Inflammatory macrophage (primary cell): ENCODE measurements at places on chromosomes 6 and 20.

GRCh38 chr20:32635764-32636163 lies 38.0 kb downstream of the C20orf203 start:
- DNase-seq: no peak

DNA sequence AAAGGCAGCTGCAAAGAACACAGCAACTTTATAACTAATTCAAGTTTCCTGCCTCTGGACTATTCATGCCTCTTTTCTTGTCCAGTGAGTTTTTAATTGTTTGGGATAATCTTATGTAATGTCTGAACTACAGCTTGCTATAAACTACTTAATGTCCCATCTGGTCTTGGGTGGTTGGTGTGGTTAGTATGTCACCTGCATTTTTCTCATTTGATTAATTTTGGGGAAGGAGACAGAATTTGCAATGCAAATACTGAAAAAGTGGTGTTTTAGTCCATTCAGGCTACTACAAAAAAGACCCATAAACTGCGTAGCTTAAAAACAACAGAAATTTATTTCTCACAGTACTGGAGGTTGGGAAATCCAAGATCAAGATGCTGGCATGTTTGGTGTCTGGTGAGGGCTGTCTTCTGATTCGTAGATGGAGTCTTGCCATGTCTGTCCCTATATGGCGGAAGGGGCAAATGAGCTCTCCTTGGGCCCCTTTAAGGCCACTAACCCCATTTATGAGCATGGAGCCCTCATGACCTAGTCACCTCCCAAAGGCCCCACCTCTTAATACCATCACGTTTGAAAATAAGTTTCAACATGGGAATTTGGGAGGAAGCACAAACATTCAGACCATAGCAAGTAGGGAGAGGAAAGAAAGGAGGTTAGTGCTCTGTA lies 22.4 kb downstream of the RNF8 start:
- no peak for DNase-seq

GRCh38 chr20:33480048-33480447 lies 9.8 kb upstream of the CBFA2T2 start:
- DNase-seq: no peak

DNA sequence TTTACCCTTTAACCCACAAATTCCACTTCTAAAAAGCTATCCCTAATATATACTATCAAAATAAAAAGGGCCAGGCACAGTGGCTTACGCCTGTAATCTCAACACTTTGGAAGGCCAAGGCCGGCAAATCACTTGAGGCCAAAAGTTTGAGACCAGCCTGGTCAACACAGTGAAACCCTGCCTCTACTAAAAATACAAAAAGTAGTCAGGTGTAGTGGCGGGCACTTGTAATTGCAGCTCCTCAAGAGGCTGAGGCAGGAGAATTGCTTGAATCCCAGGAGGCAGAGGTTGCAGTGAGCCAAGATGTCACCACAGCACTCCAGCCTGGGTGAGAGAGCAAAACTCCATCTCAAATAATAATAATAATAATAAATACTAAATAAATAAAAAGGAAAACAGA lies 82.5 kb downstream of the TRIM27 start:
- DNase-seq: no peak

DNA sequence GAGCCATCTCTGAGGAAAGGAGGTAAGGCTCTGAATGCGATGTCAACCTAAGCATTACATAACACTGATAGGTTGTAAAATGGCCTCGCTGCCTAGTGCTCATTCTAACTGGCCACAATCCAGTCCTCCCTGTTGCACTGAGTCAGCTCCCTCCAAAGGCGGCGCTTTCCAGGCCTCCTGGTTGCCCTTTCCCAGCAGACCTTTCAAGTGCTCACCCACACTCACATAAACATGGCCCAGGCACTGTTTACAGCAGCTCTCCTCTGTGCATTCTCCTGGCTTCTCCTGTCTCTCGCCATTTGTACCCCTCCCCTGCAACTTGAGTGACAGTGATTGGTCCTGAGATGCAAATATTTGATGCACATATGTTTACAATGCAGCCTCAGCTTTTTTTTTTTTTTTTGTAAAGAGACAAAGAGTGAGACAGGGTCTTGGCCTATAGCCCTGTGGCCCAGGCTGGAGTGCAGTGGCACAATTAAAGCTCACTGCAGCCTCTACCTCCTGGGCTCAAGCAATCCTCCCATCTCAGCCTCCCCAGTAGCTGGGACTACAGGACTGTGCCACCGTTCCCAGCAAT lies 36.8 kb upstream of the PRND start:
- no peak for DNase-seq

- DNase-seq: no peak
These were observed 327.9 kb upstream of the MARCKS start for GRCh38 chr6:113529196-113529595.

GRCh38 chr6:56188429-56188828 lies 59.0 kb downstream of the COL21A1 start:
- no peak for DNase-seq

- no peak for DNase-seq
These were observed 66.4 kb downstream of the AFDN start for GRCh38 chr6:167892835-167893815.

DNA sequence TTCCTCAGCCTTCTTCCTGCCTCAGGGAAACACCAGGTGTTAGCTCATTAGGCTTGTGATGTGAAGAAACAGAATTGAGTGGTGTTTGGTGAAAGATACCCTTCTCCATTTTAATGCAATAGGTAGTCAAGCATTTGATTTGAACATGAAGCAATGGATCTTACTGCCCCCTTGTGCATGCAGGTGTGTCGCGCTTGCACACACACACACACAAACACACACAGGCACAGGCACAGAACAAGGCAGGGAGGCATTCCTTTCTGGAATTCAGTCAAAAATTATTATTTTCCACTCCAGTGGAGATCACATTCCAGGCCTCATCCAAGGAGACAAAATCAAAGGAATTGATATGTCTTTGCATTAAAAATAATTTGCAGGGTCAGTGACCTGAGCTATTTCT lies 667.0 kb upstream of the MARCKS start:
- no peak for DNase-seq
